Ureter (tissue), 1 donor: ENCODE measurements at places on chromosomes 13 and 19. TPM values are rescaled to one million over a fixed set of nuclear protein-coding genes. Genes with fewer than 3 reads are reported as not detected.

- DNase-seq, result no peak
Observed at GRCh38 chr19:57421037-57421436, 10.1 kb downstream of the ZNF17 start.

GRCh38 chr19:17790059-17790780 lies 4.7 kb upstream of the B3GNT3 start:
- no peak for DNase-seq

LGALS7B gene
- total RNA-seq, result not detected

MCEMP1 gene
- not detected for total RNA-seq

SMIM44 gene
- not detected for total RNA-seq

GRCh38 chr19:1865172-1866010 lies 2.0 kb upstream of the KLF16 start:
- no peak for DNase-seq

DNA sequence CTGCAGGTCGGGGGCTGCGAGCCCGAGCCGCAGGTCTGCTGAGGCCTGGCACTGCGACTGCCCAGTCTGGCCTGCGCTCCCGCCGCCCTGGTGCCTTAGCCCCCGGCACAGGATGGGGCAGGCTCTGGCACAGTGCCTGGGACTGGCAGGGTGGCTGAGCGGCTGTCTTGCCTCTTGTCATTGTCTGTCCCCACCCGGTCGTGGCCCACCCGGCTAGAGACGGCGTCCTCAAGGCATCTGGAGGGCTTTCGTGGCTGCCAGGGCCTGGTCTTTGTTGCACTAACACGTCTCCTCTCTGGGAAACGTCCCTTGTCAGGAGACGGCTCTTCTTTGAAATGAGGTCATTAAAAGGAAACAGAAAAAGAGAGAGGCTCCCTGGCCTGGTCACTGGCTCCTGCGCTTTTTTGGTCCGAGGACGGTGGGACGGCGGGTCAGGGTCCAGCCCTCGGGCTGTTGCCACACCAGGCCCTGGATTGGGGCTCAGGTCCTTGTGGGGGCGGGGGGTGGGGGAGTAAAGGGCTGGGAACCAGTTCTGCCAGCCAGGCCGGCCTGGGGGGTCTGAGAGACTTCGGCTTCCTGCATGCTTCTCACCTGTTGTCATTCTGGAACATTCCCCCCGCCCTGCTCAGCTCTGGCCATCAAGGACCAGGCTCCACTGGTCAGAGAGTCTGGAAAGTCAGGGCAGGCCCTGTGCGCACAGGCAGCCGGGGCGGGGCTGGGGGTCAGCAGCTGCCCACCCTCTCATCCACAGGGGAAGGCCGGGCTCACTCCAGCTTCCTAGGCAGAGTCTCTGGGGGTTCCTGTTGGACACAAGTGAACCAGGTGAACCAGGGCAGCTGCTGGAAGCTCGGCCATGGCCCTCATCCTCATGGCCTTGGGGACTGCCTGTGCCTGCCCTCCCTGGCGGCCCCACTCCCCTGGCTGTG lies 6.2 kb upstream of the ZNF554 start:
- DNase-seq, result no peak

GRCh38 chr19:30935146-30935545 lies 414.1 kb downstream of the TSHZ3 start:
- no peak for DNase-seq

FAM124A gene
- total RNA-seq, result 5.0 TPM

GRCh38 chr19:23241419-23241818 lies 8.8 kb downstream of the ZNF724 start:
- no peak for DNase-seq

- DNase-seq, result no peak
Observed at GRCh38 chr13:61777899-61778298, 362.2 kb upstream of the PCDH20 start.

- no peak for DNase-seq
Observed at GRCh38 chr19:35639863-35640262, 1.7 kb upstream of the ETV2 start.

DAND5 gene
- total RNA-seq, result not detected

- no peak for DNase-seq
Observed at GRCh38 chr13:28819735-28820098, 422 bp upstream of the MTUS2 start.

A1BG gene
- 10.7 TPM for total RNA-seq

GRCh38 chr13:19984430-19985218 lies 26.1 kb downstream of the ZMYM2 start:
- DNase-seq, result no peak

GRCh38 chr19:6590258-6590826 lies 608 bp downstream of the CD70 start:
- no peak for DNase-seq

ATP4A gene
- total RNA-seq, result not detected

DNA sequence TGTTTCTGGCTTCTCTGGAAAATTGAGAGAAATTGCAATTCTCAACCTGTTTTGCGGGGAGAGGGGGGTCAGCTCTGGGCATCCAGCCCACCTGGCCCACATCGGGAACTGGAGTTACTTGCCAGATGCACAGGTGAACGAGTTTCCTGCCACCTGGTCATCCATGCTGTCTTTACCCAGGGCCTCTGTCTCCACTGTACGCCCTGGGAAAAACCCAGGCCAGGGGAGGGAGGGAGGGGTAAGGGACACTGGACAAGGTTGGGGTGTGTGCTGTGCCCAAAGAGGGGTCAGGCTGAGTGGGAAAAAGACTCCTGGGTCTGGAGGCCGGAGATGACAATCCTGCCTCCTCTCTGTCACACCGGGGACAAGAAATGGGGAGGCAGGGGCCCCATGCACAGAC lies 307.6 kb downstream of the ZNF536 start:
- no peak for DNase-seq

CD209 gene
- 3.3 TPM for total RNA-seq

- DNase-seq, result no peak
Observed at GRCh38 chr13:27481766-27482165, 31.4 kb upstream of the MTIF3 start.

DNA sequence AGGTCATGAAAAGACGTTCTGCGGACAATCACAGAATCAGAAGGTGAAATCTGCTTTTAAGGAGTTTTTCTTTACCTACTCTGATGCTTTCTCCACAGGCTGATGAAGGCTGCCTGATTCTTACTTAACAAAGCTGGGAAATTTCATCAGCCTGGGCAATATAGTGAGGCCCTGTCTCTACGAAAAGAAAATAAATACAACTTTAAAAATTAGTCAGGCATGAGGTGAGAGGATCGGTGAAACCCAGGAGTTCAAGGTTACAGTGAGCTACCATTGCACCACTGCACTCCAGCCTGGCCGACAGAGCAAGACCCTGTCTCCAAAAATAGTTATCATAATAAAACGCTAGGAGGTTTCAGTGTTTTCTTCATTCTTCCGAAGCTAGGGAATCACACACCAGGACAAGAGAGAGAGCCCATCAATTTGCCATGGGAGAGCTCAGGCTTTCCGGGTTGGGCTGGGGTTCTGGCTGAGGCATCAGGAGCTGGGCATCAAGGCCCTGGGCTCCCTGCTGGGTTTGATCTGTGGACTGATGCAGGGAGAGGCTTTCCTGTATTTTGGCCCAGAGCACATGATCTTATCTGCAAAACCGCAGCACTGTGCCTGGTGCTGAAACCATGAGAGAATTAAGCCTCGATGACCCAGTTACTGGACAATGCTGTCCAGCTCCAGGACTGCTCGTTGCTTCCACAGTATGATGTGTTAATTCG lies 25.1 kb upstream of the CEBPG start:
- DNase-seq, result no peak

DNA sequence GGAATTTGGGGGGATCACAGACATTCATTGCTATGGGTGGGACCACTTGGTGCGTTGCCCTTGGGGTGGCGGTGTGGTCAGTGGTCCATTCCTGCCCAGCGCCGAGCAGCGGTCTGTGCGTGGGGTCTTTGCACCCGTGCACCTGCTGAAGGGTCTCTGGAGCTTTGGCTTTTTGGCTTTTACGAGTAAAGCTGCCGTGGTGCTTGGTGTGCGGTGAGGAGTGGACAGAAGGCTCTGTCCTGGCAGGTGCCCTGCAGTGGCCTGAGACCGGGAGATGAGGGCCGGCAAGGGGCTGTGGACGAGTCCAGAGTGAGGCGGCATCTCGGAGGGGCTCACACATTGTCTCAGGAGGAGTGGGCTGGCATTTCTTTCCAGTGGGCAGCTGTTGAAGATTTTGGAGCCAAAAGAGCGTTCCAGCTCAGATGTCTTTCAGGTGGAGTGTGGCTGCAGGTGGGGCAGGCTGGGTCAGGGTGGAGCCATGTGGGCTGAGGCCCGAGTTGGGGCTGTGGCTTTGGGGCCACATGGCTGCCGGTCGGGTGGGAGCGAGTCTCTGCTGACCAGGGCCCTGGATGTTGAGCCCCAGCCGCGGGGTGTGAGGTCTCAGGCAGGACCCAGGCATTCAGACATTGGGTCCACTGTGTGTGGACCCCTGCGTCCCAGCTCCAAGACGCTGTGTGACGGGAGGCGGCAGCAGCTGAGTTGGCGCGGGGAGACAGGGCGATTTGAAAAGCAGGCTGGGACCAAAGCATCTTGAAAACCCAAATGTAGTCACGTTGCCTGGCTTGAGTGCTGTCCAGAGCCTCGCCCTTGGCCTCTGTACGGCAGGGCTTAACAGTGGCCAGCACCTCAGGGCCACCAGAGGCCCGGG lies 11.7 kb downstream of the GNA11 start:
- DNase-seq, result no peak

GRCh38 chr13:43876366-43876765 lies 3.2 kb downstream of the CCDC122 start:
- no peak for DNase-seq

GRCh38 chr13:82912564-82912963 lies 969.7 kb downstream of the SLITRK1 start:
- no peak for DNase-seq

- no peak for DNase-seq
Observed at GRCh38 chr19:46328079-46328478, 18.8 kb upstream of the PPP5C start.

GRCh38 chr19:34793565-34793964 lies 20.6 kb upstream of the ZNF599 start:
- peak; percentile 14 for DNase-seq

GRCh38 chr13:97574926-97575325 lies 141.0 kb downstream of the RAP2A start:
- DNase-seq, result no peak

GRCh38 chr13:40186626-40187323 lies 479.7 kb downstream of the FOXO1 start:
- no peak for DNase-seq
